Fibroblast of skin of right quadriceps (primary cell): ENCODE measurements at places on chromosomes 1 and 21.
A peak's percentile ranks its signal among the peaks of the same experiment; 100 is the strongest.

DNA sequence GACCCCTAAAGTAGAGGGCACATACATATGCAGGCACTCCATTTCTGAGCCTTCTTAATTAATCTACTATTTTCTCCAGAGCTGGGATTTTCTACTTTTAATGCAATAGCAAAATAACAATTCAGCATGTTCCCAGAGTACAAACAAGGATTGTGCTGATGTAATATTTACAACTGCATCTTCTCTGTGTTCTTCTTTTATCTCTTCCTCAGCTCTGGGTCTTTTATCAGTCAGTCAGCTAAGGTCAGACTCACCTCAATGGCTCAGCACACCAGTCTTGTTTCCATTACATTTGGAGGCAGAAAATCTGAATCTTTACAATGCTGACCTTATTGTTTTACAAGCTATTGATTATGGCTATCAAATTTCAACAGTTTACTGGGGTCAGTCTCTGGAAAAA is 323.3 kb upstream of the NR5A2 start:
- DNase-seq: no peak

DNA sequence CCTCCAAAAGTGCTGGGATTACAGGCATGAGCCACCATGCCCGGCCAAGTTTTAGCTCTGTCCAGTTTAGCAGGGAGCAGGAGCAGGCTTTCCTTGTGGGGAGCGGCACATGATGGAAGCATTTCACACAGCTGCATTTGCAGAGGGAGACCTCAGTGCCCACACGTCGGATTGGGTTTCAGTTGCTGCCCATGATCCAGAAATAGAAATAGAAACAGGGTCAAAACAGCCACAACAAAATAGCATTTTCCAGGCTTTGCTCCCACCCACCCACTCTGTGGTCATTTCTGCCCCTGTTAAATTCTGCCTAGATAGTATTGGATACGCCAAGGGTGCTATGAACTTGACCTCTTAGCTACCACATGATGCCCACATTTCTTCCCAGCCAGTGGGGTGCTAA is 128.4 kb downstream of the CNIH3 start:
- no peak for DNase-seq

DNA sequence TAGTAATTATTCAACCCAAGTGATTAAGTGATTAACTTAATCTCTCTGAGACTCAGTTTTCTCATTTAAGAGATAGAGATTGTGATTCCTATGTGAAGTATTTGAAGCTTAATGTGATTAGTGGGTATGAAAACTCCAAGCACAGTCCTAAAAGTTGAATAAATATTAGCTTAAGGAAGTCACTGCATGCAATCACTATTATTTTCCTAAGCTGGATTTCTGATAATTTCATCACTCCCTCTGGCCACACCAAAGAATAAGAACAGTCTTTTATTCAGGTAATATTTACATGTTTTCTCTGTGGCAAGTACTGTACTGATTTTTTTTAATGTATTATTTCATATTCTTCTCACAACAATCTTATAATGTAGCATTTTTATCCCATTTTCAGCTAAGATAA is 31.1 kb downstream of the CD55 start:
- DNase-seq: no peak

DNA sequence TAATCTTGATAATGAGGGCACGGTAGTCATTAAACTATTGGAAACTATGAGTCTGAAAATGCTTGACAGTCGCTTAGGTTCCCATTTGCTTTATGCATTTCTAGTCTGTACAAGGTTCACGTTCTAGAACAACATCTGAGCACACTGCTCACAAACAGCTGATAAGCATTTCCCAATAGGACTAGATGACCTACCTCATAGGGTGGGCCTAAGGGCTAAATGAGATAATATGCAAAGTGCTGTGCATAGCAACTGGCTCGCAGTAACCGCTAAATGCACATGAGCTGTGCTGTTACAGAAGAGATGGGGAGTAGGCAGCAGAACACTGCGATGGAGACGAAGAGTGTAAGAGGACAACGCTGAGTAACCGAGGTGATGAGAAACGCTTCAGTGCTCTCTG is 628.0 kb downstream of the SMYD3 start:
- no peak for DNase-seq

DNA sequence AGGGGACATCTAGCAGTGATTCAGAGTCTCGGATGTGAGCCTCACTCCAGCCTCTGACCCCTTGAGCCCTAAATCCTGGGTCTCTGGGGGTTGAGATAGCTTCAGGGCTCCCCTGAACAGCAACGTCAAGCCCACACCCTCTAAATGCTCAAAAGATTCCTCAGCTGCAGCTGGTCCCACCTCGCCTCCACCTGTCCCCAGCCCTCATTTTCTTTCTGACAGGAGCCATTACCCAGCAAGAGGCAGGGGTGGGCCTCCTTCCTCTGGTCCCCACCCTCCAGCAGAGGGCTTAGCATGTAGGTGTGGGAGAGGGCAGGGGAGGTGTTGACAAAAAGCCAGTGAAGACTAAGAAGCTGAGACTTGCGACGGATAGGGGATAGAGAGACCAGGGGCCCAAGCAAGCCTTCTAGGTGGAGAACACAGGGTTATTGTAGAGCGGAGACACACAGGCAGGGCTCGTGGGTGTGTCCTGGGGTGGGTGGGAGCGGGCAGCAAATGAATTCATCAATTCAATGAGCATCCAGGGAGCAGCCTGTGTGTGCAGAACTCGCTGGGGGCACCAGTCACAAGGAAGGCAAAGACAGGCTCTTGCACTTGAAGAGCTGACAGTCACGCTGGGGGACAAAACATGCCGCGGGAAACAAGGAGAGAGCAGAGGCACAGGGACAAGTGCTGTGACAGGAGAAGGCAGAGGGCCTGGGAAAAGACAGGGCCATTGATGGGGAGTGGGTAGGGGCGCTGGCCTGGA is 48.9 kb upstream of the GOLT1A start:
- no peak for DNase-seq

DNA sequence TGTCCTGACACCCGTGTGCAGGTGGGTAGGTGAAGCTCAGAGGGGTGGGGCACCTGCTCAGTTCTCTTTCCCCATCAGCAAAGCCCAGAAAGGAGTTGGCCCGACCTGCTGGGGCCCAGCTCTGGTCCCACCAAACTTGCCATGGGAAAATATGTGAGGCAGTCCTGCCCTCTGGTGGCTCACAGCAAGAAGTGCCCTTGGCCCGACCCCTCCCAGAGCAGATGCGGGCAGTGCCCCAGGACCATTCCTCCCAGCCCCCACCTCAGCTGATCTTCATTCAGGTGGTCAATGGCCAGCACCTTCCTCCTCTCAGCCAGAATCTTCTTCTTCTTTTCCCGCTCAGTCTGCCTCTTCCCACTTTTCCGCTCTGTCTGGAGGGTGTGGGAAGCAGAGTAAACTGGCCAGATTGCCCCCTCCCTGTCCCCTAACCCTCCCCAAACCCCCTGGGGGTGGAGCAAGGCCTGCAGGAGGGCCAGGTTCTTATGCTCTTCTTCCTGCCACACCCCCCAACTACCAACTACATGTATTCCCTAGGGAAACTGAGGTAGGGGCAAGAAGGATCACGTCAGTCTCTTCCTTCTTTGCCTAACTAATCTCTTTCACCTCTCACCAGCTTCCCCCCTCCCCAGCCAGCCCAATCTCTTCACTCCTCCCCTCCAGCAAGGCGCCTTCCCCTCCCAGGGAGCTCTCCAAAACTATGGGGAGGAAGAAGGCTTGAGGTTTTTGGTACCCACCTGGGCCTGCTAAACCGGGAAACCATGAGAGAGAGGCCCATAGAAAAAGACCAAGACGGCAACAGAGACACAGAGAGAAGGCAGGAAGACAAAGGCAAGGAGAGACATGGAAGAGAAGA is 15.6 kb downstream of the TNNT2 start:
- DNase-seq: peak; percentile 35

GRCh38 chr1:113958691-113959090 is 20.6 kb upstream of the OLFML3 start:
- DNase-seq: no peak

DNA sequence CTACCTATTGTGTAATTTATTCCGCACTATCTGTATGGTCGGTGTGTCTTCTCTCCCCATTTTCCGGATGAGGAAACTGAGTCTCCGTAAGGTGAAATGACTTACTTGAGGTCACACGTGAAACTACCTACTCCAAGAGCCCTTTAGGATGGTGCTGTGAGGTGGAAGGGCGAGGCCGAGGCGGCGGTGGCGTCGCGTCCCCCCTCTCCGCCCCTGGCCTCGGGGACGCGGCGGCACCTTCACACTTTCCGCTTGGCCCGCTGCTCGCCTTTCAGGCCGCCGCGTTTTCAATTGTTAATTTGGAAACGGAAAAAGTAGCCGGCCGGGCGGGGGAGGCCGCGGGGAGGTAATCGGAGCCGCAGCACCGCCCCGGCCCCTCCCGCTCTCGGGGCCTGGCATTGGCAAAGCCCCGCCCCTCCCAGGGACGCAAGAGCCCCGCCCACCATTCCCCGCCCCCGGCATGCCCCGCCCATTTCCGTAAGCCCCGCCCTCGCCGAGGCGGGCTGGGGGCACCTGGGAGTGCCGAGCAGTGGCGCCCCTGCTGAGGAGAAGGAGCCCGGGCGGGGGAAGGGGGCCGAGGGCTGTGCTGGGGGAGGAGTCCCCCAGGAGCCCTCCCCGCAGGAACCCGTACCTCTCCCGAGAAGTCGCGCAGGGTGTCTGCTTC is 18.6 kb downstream of the KCNQ4 start:
- DNase-seq: peak; percentile 77

DNA sequence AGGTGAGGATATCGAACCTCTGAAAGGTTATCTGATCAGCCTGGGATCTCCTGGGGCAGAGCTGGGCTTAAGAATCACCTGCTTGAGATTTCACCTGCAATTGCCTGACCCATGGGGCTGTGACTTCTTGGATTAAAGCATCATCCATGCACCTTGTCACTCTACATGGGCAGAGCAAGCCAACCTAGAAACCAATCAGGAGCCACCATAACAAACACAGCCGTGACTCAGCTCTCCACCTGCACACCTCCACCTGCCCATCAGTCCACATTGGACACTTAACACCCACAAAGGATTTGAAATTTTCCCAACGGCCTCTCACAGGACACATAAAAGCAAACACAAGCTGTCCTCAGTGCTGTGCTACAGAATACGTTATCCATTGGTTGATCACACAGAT is 35.1 kb upstream of the ETS2 start:
- DNase-seq: no peak

DNA sequence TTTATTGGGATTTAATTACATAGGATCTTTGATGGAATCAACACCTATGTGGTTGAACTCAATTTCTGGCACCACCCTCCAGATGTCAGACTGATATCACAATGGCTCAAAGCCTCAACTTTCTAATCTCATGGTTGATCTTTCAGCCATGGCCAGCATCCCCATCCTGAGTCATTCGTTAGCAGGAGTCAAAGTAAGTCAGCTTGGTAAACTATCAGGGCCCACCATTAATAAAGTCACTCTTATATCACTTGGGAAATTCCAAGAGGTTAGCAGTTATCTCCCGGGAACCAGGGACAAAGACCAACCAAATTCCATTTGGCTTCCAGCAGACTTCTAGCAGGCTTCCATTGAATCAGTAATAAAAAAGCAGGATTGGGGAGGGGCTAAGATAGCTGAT is 50.7 kb upstream of the TNFSF4 start:
- DNase-seq: peak; percentile 26

GRCh38 chr1:185334182-185334581 is 17.1 kb upstream of the IVNS1ABP start:
- no peak for DNase-seq

DNA sequence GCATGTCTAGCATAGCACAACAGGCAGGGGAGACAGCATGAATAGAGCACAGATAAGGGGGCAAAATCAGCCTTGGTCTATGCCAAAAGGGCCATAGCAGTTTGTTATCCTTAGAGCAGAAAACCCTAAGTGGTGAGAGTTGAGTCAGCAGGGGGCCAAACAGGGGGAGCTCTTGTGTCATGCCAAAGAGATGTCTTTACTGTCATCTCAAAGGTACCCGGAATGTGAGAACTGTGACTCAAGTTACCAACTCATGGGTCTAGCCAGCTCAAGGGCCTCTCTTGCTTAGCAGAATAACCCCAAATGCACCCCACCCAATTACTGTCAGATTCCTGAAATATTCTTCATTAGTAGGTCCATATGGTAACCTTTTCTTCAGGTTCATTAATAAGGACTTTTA is 45.9 kb upstream of the NRDC start:
- DNase-seq: peak; percentile 91

DNA sequence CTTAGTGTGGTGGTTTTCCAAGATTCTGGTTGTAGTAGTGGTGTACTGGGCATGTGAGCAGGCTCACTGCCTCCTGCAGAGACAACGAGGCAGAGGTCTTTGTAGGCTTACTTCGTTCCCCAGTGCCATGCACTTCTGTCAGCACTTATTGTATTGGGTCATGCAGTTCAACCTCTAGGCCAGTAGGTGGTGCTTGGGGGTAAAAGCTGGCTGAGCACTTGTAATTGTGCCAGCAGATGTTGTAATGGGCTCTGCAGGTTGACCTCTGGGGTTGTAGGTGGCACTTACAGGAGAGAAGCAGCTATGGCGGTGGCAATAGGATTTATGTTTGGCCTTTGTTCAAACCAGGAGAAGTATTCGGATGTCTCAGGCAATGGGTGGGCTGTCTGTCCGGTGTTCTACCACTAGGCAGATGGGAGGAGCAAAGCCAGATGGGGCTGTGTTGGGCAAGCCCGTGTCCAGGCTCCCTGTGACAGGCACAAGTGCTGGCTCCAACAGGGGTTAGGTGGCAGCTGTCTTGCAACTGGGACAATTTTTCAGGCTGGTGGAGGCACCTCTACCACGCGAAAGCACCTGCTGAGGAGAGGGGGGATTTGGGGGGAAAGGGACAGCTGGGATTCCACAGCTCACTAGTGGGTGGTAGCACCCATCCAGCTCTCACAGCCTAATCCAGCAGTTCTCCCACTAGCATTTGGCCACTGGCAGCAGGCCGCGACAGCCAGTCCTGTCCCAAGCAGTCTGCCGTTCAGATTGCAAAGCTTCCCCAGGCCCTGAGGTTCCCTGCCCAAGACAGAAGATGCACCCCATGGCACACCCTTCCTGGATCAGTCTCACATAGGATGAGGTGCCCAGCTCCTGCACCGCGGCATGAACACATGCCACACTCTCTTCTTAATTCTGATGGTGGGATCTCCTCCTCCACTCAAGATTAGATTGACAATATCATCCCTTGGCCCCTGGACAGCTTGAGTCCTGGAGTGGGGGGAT is 274.5 kb downstream of the CTH start:
- peak; percentile 49 for DNase-seq

DNA sequence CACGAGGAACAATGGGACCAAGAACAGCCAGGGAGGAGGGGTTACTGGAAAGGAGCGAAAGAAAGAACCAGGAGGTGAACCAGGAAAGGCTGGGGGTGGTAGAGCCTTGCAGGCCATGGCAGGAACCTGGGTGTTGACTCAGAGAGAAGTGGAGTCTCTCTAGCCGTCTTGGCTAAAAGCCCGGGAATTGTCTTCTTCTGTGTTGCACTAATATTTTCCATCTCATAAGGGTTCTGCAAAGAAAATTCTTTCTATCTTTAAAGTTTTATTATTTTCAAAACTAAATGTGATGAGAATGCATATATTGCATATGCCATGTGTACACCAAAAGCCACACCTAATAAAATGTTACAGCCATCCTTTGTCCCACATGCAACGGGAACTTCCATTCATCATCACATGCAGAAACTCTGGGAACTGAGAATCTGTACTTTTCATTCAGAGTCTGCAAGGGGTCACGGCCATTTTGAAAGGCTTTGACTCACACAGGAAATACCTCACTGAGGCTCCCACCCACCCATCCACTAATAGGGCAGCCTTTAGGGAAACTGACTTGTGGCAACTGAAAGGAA is 38.0 kb downstream of the ERG start:
- DNase-seq: peak; percentile 83
